Activated CD8-positive, alpha-beta T cell treated with anti-CD3 and anti-CD28 coated beads for 36 hours (primary cell): ENCODE measurements at places on chromosomes 7 and 10. TPM values are rescaled to one million over a fixed set of nuclear protein-coding genes. Genes with fewer than 3 reads are reported as not detected.

Gene SH2D4B
- 0.20 TPM for total RNA-seq

GRCh38 chr7:115059321-115059720 lies 137.4 kb downstream of the MDFIC start:
- no peaks in the 10 kb centered on the region for H3K36me3 ChIP-seq
- no peak overlapping the region for H3K4me3 ChIP-seq
- no peak overlapping the region for H3K27ac ChIP-seq
- H3K4me1 ChIP-seq, result no peaks in the 10 kb centered on the region
- no peaks in the 10 kb centered on the region for H3K27me3 ChIP-seq

Gene SLC13A1
- total RNA-seq, result not detected

DNA sequence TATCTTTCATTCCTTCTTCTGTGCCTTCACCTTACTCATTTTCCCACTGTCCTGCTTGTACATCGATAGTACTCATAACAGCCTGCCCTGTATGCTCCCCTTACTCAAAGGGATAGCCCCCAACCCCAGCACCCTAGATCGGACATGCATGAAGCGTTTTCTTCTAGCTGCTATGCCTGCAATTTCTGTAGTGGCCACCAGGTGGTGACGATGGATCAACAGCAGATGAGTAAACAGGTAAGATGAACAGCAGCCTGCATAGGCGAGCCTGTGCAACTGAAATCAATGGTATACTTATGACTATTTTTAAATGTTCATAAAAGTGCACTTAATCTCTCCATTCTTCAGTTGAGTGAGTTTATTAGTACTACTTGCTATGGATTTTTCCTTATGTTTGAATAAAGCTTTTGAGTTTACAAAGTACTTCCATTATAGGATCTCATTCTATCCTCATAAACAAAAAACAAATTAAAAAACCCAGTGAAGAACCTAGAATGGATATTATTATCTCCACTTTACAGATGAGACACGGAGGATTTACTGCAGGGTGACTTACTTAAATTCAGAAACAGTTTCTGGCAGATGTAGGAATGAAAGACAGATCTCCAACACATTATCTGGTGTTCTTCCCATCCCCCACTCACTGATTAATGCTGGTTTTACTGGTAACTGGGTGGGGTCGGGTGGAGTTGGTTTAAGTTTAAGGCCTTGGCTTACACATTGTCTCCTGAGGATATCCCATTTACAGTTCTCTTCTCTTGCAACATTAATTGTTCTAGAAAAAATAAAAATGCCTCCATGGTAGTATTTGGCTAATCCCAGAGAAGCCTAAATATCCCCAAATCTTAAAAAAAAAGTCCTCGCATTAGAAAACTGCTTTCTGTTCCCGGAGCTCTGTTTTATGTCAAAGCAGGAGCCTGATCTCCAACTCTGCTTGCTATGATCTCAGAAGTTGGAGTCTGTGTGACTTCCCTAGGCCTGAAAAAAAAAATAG lies 222.1 kb downstream of the GLI3 start:
- H3K27ac ChIP-seq, result no peak overlapping the region
- peaks cover 11% of the 10 kb centered on the region for H3K27me3 ChIP-seq
- H3K4me3 ChIP-seq, result no peak overlapping the region
- no peaks in the 10 kb centered on the region for H3K36me3 ChIP-seq
